Cerebellar nuclear complex (tissue), 1 donor: ENCODE measurements at places on chromosomes 7 and 10.

DNA sequence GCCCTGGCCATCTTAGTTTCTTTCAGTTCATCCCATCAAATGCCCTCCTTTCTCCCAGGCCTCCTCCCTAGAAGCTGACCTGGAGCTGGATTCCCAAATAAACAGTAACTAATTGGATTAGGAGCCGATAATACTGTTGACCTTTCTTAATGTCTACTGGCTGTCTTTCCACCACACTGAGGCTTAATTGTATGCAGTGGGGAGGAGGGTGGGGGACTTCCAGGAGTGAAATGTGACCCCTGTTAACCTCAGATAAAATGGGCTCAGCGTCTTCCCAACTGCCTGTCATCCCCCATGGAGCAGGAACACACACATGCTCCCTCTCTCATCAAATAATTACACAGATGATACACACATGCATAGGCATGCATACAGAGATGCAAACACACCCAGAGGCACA is 53.7 kb upstream of the LBX1 start:
- no peak for DNase-seq

GRCh38 chr7:112707655-112708054 is 82.5 kb downstream of the TMEM168 start:
- DNase-seq, result no peak

GRCh38 chr7:5143935-5144903 is 45.8 kb upstream of the WIPI2 start:
- no peak for DNase-seq

GRCh38 chr10:133024704-133025557 is 62.8 kb upstream of the ADGRA1 start:
- DNase-seq, result no peak

- DNase-seq, result no peak
These were observed 61.5 kb downstream of the ZMIZ1 start for GRCh38 chr10:79130255-79130654.

- no peak for DNase-seq
These were observed 68.9 kb downstream of the CDK6 start for GRCh38 chr7:92767437-92767836.

- no peak for DNase-seq
These were observed 145.2 kb downstream of the ARID5B start for GRCh38 chr10:62046522-62047227.

GRCh38 chr7:30524545-30524944 is 19.9 kb upstream of the GGCT start:
- no peak for DNase-seq

- DNase-seq, result peak; percentile 9
These were observed 16.5 kb downstream of the AIFM2 start for GRCh38 chr10:70115948-70116682.
